ENCODE measurements at places on chromosomes 16 and 17.

DNA sequence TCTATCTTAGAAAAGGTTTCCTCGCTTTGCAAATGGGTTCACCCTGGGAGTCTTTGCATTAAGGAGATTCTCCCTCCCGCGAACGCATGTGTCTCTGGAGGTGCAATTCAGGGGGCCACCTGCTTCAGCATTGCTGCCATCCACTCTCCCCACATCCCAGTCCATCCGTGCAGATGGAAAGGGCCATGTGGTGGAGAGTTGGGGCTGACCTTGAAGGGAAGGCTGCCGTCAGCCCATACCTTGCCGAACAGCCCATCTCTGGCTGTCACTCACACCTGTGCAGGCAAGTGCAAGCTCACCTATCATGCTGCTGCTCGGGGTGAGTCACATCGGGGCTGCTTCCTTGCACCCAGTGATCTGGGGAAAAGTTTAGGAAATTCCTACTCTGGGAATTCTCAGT lies 106.1 kb downstream of the ZNF423 start:
- no peak for DNase-seq

- peak; percentile 46 for DNase-seq
Observed at GRCh38 chr16:24070851-24071250, 185.3 kb upstream of the CACNG3 start.

DNA sequence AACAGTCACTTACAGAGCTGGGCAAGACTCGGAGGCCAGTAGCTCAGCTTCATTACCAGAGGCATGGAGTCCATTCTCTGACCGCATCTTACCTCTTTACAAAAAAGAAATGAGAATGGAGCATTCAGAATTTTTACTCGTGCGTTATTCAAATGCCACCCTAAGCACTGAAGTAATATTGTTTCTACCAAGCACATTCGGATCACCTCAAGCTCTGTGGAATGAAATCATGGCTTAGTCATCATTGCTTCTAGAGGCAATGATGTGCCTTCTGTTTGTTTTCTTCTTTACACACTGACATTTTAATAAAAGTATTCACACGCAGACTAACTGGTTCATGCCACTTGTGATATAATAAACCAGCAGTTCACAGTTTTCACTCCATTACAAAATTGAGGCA lies 206.8 kb downstream of the PHKB start:
- no peak for DNase-seq

DNA sequence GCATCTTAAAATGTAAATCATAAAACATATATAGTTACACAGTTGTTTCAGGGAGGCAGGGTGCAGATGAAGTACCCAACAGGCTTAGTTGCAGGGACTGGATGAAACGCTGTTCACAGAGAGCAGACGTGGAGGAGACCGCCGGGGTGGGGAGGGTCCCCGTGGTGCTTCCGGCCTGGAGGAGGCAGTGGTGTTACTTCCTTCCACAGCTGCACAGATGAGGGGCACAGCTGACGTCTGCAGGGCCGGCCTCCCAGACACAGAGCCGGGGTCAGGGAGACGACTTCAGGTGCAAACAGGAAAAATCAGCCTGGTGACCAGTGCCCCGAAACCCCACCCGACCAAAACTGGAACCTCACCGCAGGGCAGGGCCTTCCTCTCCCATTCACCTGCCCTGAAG lies 17.1 kb downstream of the SPIRE2 start:
- no peak for DNase-seq

GRCh38 chr17:40179923-40180659 lies 2.8 kb downstream of the RAPGEFL1 start:
- no peak for DNase-seq

DNA sequence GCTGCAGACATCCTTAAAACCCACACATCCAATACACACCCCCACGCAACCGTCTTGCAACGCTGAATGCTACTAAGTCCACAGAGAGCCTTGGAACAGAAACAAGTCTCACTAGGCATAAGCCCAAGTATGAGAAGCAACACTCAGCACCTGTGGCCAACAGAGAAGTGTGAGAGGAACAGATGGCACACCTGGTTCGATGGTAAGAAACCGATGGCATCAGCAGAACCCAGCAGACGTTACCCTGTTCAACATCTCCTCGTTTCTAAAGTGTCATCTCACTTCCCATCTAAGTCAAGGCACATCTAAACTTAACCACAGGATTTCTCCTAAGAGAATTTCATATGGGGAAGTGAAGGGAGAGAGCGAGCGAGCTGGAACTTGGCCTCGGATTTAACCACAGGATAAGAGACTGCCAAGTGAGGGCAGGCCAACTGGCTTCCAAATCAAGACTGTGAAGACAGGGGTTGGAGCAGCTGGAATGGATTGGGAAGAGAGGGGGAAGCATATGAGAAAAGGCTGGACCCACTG lies 41.0 kb downstream of the NXPH3 start:
- no peak for DNase-seq

DNA sequence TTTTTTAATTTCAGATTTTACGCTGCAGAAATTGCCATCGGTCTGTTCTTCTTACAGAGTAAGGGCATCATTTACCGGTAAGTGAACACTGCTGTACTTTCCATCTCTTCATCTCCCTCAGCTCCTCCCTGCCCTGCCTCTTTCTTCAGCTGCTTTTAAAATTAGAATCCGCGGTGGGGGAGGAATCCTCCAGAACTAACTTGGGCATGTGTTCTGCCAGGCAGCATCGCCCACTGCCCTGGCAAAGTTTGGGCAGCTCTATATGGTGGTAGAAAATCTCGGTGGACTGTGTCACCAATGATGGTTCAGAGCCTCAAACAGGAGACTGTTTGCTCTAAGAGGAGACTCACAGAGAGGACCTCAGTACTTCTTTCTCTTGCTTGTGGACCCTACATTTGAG lies 81.6 kb upstream of the CACNG3 start:
- DNase-seq = no peak

DNA sequence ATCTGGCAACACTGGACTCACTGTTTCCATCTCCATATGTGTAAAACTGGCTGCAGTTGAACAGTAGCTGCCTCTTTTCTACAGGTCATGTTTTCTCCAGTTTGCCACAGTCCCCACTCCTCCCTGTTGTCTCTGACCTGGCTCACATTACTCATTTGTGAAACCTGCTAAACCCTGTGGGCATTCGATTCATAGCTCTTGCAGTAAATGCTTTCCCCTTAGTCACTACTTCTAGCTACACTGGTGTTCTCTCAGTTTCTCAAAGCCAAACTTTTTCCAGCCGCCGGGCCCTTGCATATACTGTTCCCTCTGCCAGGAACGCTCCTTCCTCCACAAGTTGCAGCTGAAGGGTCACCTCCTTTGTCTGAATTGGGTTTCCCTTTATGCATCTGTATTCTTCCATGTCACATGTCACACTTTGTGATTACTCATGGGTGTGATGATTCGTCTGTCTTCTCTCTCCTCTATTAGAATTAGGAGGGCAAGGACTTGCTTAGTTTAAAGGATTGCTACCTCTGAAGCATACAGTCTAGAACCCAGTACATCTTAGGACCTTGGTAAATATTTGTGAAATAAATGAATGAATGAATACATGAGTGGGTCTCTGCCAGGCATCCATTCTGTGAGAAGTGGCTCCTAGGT lies 15.0 kb upstream of the MT4 start:
- no peak for DNase-seq

DNA sequence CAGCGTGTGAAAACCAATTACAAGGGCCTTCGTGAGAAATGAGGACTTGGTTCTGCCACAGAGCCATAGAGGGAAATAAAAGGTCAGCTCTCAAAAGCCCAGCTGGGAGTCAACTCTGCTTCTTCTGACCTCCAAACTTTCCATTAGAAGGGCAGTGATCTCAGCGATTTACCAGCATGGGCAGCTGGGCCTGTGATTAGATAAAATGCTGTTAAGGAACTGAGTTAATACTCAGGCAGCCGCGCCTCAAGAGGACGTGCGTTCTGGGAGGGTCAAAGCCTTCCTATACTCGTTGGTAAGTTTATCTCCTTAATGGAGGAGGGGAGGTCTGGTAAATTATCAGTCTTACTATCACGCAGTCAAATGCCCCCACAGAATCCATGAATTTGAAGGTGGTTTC lies 480.2 kb upstream of the ERCC4 start:
- no peak for DNase-seq

DNA sequence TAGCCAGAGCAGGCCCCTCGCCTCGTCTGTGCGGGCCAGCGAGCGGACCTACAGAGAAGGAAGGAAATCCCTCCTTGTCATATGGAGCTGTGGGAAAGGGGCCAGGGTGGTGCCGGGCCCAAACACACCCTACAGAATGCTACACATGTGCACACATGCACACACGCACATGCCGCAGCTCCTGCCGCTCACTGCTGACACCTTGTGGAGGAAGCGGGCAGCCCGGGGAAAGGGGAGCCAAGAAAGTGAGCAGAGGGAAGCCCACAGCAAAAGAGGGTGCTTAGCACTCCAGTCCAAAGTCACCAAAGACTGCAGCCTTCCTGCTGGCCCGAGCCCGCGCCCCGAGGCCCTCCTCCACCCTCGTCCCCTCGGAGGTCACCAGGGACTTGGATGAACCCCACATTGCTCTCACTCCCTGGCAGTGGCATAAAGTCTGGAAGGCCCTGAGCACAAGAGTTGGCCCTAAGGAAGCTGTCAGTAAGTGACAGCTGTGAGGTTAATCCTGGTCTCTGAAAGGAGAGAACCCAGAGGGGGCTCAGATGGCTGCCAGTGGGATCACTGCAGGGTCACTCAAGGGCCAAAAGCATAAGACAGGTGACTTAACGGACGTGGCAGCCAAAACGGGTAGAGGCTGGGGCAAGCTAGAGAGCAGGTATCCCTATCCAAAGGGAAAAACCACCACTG lies 68.2 kb downstream of the MYO18A start:
- peak; percentile 76 for DNase-seq

GRCh38 chr16:49620158-49620868 lies 235.6 kb downstream of the ZNF423 start:
- peak; percentile 88 for DNase-seq

- DNase-seq = no peak
Observed at GRCh38 chr16:89637379-89637778, 20.1 kb downstream of the CHMP1A start.

DNA sequence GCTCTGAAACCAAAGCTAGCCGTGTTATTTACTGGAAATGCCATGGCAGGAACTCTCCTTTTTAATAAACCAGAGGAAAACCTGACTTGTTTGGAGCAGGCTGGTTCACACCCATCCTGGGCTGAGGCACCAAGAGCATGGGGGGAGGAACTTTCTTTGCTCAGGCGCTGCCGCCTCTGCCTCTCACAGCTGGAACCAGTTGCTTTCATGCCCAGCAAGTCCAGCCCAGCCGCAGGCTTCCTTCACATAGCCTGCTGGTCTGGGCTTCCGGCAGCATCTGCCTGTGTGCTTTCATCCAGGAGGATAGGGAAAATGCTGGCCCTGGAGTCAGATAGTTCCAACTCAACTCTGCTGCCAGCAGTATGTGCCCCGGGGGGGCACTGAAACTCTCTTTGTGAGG lies 88.1 kb upstream of the ASIC2 start:
- DNase-seq = no peak

- DNase-seq = peak; percentile 80
Observed at GRCh38 chr17:13562271-13562800, 39.4 kb downstream of the HS3ST3A1 start.
